ENCODE measurements at places on chromosomes 5 and 9.

GRCh38 chr5:134457801-134458200, 46.1 kb upstream of the CDKN2AIPNL start:
- DNase-seq = no peak

- DNase-seq = no peak
Observed at GRCh38 chr5:140821375-140822280, at the start of gene PCDHA5. PCDHA5 (plus strand) TSS chr5:140821613.

GRCh38 chr9:134227451-134228411, 63.4 kb upstream of the RNU6ATAC start:
- no peak for DNase-seq

DNA sequence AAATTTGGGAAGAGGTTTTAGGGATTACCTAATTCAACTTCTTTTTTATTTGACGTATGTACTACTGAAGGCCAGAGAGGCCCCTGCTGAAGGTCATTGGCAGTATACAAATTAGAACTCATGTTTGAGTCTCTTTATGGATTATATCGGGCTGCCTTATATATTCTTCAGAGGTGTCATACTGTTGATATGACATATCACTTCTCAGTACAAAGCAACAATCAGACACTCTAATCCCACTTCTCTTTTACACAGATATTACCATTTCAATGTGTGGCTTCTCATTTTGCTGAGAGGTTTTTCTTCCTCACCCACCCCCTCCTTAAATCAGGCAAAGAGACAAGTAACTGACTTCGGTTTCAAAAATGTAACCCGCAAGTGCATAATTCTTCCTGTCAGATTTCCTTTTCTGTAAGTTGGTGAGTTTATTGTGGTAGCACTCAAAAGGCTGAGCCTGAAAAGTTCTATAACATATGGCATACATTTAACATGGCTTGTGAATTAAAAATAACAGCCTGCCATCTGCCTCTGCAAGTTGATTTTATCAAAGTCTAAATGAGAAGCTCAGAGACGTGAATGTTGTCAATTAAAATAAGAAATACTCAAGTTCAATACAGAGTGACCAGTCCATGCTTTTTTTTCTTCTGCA, 163.6 kb upstream of the RORB start:
- DNase-seq = no peak

- no peak for DNase-seq
Observed at GRCh38 chr9:116405321-116405720, 251.7 kb downstream of the PAPPA start.

GRCh38 chr9:26951794-26952193, 4.4 kb upstream of the IFT74 start:
- no peak for DNase-seq

DNA sequence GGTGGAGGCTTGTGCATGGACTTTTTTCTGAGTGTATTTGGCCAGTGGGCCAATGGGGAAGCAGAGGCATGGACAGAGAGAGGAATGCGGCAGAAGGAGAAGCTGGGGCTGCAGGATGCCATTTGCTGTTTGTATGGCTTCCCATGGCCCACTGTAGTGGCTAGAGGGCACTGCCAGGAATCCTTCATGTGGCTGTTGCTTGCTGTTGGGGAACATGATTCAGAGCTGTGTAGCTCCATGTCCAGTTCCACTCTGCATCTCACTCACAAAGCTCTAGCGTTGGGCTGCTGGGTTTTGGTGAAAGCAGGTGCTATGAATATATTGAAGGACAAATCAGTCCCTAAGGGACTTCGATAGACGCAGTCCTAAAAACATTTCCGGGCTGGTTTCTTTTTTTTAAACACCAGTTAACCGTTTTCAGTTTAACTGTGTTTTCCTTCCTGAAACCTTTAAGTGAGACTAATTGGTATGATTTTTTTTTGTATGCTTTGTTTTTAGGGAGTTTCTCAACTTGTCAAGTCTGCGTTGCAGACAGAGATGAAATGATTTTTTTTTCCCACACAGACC, 51.3 kb downstream of the SLC22A5 start:
- DNase-seq = no peak

DNA sequence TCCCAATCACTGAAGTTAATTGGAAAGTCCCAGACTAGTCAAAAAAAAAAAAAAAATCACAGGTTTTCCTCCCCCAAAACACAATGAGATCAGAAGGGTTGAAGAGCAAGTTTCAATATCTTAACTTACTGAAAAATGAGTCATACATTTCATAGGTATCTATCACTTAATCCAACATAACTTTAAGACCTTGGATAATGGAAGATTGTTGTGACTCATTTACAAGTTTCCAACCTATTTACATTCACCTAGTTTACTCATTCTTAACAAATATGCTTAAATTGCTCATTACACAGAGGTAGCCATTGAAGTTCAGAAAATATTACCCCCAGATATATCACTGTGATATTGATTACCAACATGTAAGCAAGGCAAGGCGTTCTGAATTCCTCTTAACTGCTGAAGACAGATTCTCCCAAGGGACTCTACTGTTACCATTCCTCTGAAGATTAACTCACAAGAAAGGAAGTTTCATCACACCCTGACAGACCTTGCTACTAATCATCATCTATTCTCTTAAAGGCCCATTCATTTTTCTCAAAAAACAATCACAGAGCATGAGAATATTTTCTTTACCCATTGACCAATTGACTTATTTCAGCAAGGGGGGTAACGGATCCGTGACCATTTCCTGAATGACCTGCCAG, 563.8 kb downstream of the TLE1 start:
- no peak for DNase-seq

DNA sequence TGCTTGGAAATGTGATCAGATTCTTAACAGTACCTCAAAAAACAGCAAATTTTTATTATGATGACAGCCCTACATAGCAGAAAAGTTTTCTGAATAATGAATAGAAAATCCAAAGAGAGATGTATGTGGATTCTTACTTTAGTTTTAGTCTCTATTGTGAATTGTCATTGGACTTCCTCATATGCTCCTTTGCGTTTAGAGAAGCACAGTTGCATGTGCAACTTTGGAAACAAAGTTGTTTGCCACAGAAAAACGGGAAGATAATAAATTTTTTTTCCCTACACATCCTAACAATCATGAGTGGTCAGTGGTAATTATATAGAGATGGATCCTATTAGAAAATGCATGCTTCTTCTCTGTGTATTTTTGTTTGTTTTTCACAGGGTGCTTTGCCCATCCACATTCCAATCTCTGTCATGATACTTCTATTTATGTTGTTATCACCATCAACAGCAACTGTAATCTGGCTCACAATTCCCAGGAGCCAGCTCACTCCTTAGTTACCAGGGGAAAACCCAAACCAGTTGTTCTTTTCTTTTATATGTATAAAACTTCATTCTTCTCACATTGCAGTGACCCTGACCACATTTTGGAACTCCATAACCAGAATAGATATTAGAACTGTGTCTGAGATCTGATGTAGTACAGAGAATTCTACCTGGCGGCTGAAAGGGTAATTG, 118.7 kb downstream of the NDUFS4 start:
- DNase-seq = no peak

DNA sequence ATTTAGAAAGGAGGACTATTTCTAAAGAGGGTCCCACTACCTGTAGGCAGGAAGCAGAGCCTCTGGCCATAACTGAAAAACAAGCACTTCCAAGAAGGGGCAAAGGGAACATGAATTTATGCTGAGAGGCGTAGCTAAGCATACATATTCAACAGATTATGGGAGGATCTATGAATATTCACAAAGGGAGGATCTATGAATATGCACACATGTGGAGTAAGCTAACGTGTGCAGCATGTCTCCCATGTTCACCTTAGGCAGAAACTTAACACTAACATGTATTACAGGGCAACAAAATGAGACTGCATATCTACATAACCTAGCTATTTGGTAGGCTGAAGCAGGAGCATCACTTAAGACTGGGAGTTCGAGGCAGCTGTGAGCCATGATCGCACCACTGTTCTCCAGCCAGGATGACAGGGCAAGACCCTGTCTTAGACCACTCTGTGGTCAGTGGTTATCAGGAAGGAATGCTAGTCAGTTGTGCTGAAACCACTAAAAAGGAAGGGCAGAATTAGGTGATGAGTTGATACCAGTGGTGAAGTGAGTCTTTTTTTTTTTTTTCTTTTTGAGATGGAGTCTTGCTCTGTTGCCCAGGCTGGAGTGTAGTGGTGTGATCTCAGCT, 20.8 kb downstream of the FXN start:
- DNase-seq = no peak
